Ureter (tissue), 1 donor: ENCODE measurements at places on chromosomes 2 and 18. TPM values are rescaled to one million over a fixed set of nuclear protein-coding genes. Genes with fewer than 3 reads are reported as not detected.

Gene UGT1A4
- 23.2 TPM for total RNA-seq

Gene MCEE
- 26.3 TPM for total RNA-seq

Gene SH3BP4
- total RNA-seq = 29.9 TPM

Gene KCNF1
- 0.60 TPM for total RNA-seq

Gene DNAJC5G
- not detected for total RNA-seq

GRCh38 chr2:2597712-2598111, 266.6 kb upstream of the MYT1L start:
- DNase-seq = no peak

DNA sequence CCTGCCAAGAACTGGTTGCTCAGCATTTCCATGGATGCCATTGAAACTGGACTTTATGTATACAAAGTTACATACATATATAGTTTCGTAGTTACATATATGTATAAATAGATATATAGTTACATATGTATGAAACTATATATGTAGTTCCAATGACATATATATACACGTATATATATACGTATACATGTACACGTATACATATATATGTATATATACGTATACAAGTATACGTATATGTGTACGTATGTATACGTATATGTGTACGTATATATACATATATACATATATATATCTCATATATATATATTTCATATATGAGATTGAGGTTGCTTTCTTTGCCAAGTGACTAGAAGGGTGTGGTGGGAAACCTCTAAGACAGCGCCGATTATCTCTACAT, 10.6 kb upstream of the TMEM131 start:
- no peak for DNase-seq
